Psoas muscle (tissue), 8 donors: ENCODE measurements at places on chromosomes 5 and 9. TPM values are rescaled to one million over a fixed set of nuclear protein-coding genes. Genes with fewer than 3 reads are reported as not detected.

DNA sequence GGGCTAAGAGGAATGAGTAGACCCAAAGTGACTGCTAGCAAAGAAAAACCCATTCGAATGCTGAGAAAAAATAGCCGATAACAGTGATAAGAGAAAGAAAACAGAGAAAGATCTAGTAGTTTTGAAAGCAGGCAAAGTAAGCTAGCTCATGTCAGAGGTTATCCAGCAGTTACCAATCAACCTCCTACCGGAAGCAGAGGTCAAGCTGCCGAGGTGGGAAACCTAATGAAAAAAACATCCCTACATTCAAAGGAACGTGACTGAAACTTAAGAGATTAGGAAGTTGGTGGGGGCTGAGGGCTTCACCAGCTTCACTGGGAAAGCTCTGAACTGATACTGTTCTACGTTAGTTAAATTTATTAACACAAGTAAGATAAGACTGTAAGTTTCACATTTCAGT is 32.6 kb downstream of the SSBP2 start:
- H3K36me3 ChIP-seq = no peaks in the 10 kb centered on the region
- H3K4me3 ChIP-seq = no peak overlapping the region
- peaks cover 47% of the 10 kb centered on the region for H3K4me1 ChIP-seq
- H3K27me3 ChIP-seq = no peaks in the 10 kb centered on the region

- H3K4me1 ChIP-seq = peaks cover 4% of the 10 kb centered on the region
- H3K4me3 ChIP-seq = no peak overlapping the region
- H3K36me3 ChIP-seq = no peaks in the 10 kb centered on the region
- no peak for DNase-seq
- H3K27me3 ChIP-seq = no peaks in the 10 kb centered on the region
Observed at GRCh38 chr5:107532169-107532878, 138.4 kb downstream of the EFNA5 start.

HTR4 gene
- total RNA-seq = 0.46 TPM

CREB3 gene
- 16.1 TPM for total RNA-seq

CWC27 gene
- 19.3 TPM for total RNA-seq
